Glomerular endothelial cell (primary cell): ENCODE measurements at places on chromosomes 5 and 9. TPM values are rescaled to one million over a fixed set of nuclear protein-coding genes. Genes with fewer than 3 reads are reported as not detected.

CD72 gene
- total RNA-seq, result 1.3 TPM in 1 of 2 replicates, not detected in the other

OR1J2 gene
- not detected in 2 replicates for total RNA-seq

PCSK5 gene
- 21.3 and 25.5 TPM in 2 replicates for total RNA-seq

BTNL3 gene
- not detected in 2 replicates for total RNA-seq

INSL4 gene
- not detected in 2 replicates for total RNA-seq

RANBP6 gene
- total RNA-seq, result 25.3 and 30.7 TPM in 2 replicates

ITK gene
- total RNA-seq, result not detected in 2 replicates

TRIM7 gene
- total RNA-seq, result 2.8 and 5.3 TPM in 2 replicates

C5orf46 gene
- total RNA-seq, result not detected in 2 replicates

SPINK7 gene
- total RNA-seq, result not detected in 2 replicates

DNA sequence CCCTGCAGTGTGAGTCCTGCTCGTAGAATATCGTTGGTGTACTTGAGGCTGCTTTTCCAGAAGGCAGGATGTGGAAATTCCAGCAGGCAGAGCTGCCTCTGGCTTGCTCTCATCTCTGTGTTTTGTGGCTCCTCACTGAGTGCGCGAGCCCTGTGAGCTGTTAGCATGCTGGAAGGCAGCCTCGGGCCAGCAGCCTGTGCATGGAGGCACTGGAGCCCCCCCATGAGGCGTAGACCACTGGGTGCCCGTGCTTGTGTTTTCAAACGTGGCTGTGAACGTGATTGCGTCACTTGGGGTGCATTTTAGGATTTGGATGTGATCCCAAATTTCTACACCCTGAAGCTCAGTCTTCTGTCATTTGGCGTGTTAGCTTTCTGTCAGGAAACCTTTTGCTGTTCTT, 3.2 kb downstream of the WDR5 start:
- no peak for DNase-seq

- no peak for DNase-seq
These were observed 17.6 kb downstream of the CD74 start for GRCh38 chr5:150394912-150395687.

DNA sequence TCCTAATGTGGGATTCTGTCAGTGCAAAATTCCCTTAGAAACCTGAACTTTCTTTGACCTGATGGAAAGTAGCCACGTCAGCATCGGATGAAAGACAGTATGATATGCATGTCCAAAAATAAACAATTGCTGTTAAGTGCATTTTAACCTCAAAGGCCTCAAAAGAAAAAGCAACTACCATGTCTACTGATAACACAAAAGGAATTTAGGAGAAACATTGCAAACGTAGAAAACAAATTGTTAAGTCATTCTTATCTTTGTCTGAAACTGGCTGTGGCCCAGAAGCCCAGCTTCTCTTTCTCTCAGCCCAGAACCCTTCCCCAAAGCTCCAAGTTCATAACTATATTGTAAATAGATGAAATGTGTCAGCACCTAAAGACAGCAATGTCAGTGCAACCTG, 11.1 kb upstream of the LHFPL2 start:
- DNase-seq, result no peak

DNA sequence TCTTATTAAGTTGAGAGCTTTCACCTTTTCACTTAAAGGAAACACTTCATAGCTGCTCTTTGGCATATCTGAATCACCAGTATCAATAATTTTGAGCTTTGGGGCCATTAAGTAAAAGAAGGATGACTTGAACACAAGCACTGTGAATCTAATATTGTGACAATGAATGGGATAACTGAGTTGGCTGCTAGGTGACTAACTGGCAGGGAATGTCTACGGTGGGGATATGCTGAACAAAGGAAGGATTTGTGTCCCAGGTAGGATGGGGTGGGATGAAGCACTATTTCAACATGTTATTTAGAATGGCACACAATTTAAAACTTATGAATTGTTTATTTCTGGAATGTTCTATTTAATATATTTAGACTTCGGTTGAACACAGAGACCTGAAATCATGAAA, 123.6 kb downstream of the TEX10 start:
- DNase-seq, result no peak

DNA sequence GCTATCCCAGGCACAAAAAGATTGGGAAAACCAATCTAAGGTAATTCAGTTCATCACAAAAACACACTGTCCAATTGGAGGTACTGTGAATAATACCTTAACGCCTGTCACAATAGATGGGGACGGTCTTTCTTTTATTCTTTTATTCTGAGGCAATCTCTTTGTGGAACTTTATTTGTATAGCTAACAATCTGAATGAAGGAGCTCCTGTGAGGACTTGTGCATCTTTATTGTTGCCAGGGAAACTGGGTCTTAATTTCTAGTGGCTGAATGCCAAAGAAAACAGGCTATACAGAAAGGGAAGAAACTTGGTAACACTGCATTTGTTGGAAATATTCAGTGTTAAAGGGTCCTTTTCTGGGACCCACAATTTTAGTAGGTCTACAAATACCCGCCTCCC, 546.9 kb upstream of the C9orf72 start:
- no peak for DNase-seq

- no peak for DNase-seq
These were observed 6.9 kb upstream of the RIC1 start for GRCh38 chr9:5622016-5622415.

DNA sequence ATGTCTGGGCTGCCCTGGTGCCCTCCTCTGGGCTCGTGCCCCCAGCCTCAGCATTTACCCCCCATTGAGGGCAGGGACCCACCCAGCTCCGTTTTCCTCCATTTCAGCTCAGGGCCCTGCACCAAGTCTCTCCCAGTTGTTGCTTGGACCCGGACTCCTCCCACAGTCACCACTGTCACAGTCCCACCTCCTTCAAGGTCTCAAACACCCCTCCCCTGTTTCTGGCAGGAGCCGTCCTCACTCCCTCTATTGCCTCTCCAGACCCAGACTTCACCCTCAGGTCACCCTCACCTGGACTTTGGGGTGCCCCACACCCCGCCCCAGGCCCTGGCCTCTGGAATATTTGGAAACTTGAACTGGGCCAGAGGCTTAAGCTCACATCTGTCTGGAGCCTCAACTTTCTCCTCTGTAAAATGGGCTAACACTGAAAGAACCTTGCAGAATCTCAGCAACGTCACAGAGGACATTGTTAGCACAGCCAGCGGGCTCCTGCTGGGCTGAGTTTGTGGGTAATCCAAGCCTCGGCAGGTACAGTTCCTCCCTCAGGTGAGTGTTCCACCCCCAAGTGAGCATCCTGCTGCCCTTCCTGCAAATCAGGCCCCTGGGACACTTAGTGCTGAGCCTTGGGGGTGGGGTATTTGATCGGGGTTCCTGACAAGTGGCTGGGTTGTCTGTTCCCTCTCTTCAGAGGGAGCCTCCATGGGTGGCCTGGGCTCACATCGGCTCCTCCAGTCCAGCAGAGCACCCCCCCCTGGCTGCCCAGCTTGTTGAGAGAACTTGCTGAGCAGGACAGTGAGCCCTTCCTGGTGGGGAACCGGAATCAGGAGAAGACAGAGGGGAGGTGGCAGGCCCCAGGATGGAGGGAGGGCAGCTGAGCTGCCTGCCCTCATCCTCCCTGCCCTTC, 130.1 kb downstream of the C9orf50 start:
- DNase-seq, result no peak

GRCh38 chr5:32686799-32687498, 24.2 kb upstream of the NPR3 start:
- DNase-seq, result no peak

DNA sequence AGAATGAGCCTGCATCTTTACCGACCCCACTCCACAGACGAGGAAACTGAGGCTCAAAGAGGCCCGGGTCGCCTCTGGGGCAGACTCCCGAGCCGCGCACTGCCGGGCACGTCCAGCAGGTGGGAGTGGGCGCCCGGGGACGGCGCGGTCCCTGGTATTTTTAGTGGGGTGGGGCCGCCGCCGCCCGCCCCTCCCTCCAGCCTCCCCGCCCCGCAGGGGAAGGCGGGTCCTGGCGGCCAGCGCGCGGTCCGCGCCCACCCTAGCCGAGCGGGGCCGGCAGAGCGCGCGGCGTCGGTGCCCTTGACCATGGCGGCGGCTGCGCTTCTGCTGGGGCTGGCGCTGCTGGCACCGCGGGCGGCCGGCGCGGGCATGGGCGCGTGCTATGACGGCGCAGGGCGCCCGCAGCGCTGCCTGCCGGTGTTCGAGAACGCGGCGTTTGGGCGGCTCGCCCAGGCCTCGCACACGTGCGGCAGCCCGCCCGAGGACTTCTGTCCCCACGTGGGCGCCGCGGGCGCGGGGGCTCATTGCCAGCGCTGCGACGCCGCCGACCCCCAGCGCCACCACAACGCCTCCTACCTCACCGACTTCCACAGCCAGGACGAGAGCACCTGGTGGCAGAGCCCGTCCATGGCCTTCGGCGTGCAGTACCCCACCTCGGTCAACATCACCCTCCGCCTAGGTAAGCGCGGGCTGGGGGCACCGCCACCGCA, at the start of gene LAMC3:
TSS of gene LAMC3 (plus strand) at position 266 of the 710 bp plus-strand sequence. CDS start at position 307, 41 bp downstream.
- DNase-seq, result no peak

- no peak for DNase-seq
These were observed 17.6 kb upstream of the LCP2 start for GRCh38 chr5:170315154-170315553.

DNA sequence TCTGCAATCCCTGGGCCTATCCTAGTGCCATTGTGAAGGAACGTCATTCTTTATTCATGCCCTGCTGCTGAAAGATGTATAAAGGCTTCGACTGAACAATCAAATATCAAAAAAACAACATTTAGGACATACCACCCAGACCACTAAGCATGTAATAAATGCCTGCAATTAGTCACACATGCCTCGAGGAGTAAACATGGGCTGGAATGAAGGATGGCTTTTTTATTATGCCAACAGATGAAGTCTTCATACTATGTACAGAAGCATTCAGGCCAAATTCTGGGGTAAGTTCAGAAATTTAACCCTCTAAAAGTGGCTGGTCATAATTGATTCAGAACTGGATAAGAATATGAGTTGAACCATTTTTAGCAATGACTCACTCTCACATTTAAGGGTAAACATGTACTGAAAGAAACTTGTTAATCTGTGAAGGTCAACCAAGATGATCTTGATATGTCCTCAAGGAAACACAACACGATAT, 38.1 kb downstream of the FAM240B start:
- no peak for DNase-seq

DNA sequence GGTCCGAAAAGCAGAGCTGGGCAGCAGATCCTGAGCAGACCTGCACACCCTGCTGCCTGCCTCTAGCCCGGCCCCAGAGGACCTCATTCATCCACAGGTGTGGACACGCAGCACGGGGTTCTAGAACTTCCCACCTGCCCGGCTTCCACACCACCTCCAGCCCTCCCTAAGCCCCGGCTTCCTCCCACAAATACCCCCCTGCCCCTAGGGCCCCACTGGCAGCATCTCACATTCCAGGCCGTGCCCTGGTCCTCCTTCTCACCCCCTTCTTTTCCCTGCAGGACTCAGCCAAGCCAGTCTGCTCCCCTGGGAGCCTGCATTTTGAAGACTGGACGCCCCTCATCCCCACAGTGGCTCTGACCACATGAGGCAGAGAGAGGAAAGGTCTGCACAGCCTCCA, 138.9 kb downstream of the ADAMTS2 start:
- no peak for DNase-seq

- DNase-seq, result no peak
These were observed 124.0 kb upstream of the DAP start for GRCh38 chr5:10885026-10885425.
